ENCODE measurements at places on chromosomes 7 and 10.

GRCh38 chr10:22228167-22228938, 10.5 kb upstream of the EBLN1 start:
- DNase-seq: no peak

DNA sequence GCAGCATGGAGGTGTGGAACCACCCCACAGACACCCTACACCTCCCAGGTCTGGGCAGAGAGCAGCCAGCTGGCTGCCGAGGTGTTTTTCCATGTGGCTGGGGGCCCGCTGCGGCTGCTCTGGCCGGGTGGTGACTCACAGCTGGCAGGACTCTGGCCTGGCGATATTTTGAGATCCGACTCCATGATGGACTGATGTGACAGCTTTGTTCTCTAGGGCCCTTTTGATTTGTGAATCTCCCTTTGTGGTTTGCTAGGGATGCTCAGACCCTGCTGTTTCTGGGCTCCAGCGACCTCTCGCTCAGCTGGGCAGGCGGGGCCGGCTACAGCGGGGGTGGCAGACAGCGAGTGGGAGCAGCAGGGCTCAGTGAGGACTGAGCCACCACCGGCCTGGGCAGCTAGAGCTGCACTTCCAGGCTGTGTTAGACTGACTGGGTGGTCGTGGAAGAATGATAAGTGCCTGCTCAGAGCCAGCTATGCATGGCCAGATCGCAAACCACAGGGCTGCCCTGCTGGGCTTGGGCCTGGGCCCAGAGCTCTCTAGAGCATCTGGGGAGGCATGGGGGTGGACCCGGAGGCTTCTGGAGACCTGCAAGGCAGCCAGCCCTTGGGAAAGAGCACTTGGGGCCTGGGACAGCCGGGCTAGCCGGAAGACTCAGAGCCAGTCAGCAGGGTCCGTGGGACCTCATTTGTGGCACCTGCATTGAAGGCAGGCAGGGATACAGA, 46.2 kb upstream of the GDF10 start:
- DNase-seq: no peak

- DNase-seq: no peak
These were observed 913.5 kb upstream of the GHITM start for GRCh38 chr10:83225781-83226180.

DNA sequence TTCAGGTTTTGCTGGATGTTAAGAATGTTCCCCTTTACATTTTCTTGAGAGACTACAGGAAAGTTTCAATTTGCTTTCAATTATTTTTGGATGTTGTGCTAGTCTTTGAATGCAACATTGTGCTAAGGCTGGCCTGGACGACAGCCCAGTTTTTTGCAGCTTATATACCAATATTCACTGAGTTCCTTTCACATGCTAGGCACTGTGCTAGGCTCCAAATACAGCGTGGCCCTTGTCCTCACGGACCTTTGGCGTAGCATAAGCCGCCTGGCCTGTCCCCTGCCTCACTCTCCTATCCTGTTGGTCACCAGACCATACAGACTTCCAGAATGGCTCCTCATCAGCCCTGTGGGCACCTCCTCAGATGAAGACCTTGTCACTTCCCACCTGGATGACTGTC, 19.5 kb upstream of the HSPA12A start:
- no peak for DNase-seq

- no peak for DNase-seq
These were observed 12.2 kb downstream of the LIPF start for GRCh38 chr10:88676283-88677060.

GRCh38 chr7:30733691-30734090, 18.2 kb upstream of the INMT start:
- no peak for DNase-seq

DNA sequence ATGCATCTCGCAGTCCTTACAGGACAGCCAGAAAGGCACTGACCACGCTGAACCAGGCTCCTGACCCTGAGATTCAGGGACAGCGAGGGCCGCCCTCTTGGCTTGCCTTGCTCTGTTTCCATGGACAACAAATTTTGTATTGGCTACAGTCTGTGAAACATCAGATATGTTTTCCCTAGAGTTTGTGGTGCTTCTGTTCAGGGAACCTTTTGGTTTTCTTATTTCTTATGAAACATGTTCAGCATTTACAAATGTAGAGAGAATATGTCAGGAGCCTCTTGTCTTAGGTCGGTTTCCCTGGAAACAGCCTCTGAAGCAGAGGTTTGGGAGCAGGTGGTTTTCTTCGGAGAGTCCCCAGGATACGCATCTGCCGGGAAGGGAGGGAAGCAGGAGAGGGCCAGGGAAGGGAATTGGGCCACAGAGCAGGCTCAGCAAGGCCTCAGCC, 260.1 kb downstream of the CCDC3 start:
- DNase-seq: no peak

DNA sequence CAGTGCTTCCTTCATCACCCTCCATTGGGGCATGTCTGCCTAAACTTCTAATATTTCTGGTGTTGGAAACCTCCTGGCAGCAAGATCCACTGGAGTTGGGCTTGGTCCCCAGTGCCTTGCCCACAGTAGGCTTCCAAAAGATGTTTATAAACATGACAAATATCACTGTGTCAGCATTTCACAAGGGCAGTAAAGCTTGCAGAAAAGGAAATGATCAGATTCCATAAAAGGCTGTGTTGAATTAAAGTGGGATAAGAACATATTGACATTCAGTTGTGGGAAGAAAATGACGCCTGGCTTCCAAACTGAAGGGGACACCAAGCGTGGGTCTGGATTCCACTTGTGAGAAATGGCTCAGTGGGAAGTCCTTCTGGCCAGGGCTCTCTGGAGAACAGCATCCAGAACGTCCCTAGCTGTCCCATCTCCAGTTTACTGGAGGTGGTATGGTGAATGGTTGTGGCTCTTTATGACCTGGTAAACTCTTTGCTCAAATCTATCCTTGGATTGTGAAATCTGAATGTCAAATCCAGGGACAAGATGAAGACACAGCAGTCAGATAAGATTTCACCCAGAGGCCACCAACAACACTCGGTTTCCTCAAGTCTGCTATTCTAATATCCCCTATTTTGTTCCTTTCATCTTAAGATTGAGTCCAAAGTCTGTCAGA, 287.2 kb downstream of the TNS3 start:
- DNase-seq: no peak

GRCh38 chr7:18829858-18830285, 287.6 kb downstream of the TWIST1 start:
- no peak for DNase-seq

GRCh38 chr10:114940735-114941134, 2.7 kb downstream of the TRUB1 start:
- DNase-seq: no peak

DNA sequence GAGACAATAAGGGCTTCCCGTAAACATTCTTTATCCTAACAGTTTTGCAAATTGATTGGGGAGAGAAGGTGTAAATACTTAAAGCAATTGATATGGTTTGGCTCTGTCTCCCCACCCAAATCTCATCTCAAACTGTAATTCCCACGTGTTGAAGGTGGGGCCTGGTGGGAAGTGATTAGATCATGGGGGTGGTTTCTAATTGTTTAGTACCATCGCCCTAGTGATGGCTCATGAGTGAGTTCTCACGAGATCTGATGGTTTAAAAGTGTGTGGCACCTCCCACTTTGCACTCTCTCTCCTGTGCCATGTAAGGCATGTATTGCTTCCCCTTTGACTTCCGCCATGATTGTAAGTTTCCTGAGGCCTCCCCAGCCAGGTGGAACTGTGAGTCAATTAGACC, 22.1 kb upstream of the CAPZA2 start:
- no peak for DNase-seq

DNA sequence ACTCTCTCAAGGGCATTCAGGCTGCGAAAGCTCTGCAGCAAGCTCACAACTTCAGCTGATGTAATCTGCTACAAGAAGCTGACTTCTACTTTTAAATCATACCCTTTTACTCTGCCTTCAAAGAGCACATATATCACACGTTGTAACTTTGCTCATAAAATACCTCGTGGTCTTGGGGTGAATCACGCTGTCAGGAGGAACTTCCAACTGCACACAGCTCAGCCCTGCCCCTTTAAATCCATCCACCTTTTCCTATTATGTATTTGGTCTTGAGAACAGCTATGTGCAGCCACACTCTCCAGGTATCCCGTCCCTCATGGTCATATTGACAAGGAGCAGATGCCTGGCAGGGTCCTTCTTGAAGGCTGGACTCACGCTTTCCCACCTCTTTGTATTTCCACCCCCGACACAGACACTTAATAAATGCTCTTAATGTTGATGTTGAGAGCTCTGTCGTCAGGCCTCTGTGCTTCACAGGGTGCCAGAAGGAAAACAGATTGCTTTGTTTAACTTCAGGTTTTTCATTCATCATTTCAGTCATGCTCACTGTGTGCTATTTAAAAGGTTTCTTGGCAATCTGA, 47.6 kb downstream of the ICA1 start:
- DNase-seq: no peak
